ENCODE measurements at places on chromosomes 3 and 15. TPM values are rescaled to one million over a fixed set of nuclear protein-coding genes. Genes with fewer than 3 reads are reported as not detected.

DNA sequence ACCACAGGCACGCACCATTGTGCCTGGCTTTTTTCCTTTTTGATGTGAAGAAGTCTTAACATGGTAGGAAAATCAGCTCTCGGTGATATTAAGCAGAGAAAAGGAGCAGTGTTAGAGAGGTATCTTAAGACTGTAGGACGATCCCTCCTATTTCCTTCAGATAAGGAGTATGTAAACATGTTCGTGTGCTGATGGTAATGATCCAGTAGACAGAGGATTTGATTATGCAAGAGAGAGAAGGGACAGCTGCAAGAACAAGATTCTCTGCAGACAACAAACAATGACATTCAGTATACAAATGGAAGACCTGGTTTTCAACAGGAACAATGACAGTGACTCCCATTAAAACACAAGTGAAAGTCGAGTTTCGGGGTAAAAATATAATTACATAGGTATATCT is 95.1 kb upstream of the MELTF start:
- no peak for DNase-seq

GRCh38 chr3:38147421-38147820 is 9.0 kb downstream of the MYD88 start:
- DNase-seq: no peak

Gene FGF12
- total RNA-seq: not detected

Gene RPP25
- total RNA-seq: 0.95 TPM

GRCh38 chr15:80615361-80615736 is 79.8 kb upstream of the ABHD17C start:
- DNase-seq: no peak

DNA sequence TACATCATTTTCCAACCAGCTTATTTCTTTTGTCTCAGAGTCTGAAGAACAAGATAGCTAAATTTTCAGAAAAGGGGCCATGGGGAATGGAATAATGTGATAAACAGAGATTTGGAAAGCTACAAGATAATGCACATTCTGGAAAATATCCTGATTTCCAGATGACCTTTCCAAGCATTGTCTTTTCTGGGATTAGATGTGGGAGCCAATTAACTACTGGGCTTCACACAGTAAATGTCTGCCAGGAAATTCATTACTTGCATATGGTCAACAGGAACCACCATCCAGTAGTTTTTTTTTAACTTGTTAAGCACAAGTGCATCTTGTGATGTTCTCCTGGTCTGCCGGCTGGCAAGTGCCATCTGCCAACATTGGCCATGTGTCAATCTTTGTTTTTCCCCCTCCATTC is 131.1 kb upstream of the BFSP2 start:
- no peak for DNase-seq

DNA sequence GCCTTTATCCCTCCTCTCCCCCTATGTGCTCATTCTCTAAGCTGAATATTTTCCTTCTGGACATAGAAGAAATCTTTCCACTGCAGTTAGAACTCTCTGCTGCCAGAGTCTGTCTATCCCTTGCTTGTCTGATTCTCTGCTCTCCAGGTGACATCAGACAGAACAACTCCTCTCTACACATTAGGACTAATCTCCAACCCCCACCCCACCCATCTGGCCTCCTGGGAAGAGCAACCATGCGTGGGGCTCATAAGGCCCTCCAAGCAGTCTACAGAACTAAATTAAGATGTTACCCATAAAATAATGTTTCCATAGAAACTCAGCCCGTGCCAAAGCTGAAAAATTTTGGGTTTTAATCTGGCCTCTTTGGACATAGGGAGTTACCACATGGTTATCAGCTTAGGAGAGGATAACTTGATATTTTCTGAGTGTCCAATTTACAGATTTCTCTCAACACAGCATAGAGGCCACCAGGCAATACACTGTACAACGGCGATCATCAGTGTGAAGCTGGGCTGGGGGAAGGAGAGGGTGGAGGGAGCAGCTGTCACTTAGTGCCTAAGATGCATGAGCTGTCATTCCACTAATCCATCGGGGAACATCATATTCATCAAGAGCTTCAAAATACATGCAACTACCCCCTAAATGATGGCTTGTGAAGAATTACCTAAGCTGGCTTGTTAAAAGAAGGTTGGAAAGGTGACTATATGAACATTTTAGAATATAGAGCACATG is 199.4 kb downstream of the CLSTN2 start:
- DNase-seq: no peak

DNA sequence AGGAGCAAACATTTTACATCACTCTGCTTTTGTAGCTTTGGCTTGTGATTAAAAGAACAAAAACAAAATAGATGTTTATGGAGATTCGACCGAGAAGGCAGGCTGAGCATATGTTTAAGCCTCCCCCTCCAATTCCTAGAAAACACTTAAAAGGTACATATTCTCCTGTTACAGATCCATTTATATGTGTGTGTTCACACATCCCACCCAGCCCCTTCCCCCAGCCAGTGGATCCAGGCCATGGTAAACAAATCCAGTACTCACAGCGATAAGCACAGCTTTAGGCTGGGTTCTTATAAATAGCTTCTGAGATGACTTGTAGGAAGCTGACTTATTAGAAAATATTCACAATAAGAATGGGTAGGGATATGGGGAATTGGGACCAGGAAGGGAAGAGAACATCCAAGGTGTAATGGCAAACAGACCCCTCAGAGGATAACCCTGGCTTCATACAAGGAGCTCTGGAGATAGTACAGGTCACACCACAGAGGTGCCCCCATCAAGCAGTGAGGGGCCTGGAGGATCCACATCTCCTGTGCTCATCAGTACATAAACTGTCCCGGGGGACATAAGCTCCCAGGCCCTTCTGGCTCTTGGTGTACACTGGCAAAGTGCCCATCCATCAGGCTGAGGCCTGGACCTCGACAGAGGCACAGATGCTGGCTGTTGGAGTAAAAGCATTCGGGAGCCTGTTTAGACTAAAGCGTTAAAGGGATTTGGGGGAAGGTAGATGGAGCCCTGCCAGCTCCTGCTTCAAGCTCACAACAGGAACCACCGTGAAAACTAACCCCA is 70.0 kb upstream of the UBE2E1 start:
- DNase-seq: no peak

GRCh38 chr3:8536096-8537056 is 34.8 kb downstream of the LMCD1 start:
- no peak for DNase-seq

DNA sequence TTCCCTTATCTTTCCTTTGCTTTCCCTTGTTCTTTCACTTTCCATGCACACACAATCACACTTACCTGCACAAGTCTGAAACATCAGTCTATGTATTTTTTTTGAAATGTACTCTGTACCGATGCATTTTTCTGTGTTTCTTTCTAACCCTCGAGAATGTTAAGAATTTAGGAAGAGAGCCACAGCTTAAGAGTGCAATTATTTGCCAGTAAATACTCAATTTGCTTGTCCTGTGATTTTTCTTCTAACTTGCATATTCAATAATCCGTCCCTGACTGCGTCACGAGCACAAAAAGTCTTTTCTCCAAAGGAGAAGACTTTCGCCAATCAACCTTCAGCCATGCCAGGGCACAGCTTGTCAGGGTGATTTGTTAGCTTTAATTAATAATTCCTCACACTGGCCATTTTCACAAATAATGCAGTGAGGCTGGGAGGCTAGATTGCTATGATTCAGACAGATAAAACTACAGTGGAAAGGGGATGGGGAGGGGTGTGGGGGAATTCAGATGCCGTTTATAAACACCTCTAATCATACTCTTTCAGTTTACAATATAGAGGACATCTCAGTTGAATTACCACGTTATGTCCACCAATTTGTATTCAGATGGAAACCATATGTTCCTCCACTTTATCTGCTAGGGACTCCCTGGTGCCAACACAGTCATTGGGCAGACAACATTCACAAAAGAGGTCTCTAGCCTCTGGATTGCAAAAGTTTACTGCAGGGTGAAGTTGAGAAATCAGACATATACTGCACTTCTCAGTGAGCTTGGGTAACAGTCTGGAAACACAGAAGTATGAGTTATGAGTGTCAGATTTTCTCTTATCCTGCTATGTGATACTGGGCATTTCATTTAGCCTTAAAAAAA is 388.0 kb downstream of the ZBTB20 start:
- DNase-seq: no peak

DNA sequence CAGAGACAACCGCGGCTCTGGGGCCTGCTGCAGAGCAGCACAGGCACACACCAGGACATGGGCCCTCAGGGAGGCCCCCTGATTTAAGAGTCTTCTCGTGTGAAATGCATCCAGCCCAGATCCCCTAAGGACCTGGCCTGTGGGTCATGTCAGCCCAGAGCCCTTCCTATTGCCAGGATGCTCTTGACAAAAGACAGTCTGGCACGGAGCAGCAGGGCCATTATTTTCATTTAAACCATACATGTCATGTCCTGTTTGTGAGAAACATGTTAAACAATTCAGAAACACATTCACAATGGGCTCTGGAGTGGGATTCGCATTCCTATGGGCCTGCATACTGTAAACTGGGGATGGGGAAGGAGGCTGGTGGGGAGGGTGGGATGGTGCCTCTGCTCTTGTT is 367.4 kb upstream of the WNT5A start:
- DNase-seq: no peak

- DNase-seq: no peak
Measured at GRCh38 chr15:52733088-52733487, 53.9 kb upstream of the ATOSA start.

Gene GPR27
- total RNA-seq: not detected

Gene TMCO5A
- not detected for total RNA-seq

DNA sequence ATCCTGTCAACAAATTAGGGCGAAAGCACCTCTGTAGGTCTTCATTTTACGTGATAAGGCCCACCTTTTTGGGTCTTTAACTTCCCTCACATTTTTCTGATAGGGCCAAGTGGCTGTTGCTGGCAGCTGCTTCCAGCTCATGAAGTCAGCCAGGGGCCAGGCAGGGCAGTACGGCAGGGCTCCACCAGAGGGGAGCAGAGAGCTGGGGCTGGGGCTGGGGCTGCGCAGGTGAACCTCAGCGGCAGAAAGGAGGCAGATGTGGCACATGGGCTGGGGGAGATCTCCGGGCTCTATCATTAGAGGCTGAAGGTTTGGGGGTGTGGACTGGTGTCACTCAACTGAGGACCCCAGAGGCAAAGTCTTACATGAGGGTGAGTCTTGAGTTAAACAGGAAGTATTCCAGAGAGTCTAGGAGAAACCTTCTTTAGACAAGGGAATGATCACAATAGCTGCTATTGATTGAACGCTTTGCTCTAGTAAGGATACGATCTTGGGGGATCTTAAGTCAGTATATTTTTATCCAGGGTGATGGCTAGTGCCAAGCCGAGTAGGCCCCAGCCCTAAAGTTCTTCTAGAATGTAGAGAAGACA is 62.8 kb upstream of the MEX3B start:
- peak; percentile 75 for DNase-seq

GRCh38 chr15:91051248-91051647 is 28.9 kb upstream of the VPS33B start:
- DNase-seq: no peak

Gene UPK1B
- not detected for total RNA-seq

Gene SPPL2A
- total RNA-seq: 42.1 TPM

DNA sequence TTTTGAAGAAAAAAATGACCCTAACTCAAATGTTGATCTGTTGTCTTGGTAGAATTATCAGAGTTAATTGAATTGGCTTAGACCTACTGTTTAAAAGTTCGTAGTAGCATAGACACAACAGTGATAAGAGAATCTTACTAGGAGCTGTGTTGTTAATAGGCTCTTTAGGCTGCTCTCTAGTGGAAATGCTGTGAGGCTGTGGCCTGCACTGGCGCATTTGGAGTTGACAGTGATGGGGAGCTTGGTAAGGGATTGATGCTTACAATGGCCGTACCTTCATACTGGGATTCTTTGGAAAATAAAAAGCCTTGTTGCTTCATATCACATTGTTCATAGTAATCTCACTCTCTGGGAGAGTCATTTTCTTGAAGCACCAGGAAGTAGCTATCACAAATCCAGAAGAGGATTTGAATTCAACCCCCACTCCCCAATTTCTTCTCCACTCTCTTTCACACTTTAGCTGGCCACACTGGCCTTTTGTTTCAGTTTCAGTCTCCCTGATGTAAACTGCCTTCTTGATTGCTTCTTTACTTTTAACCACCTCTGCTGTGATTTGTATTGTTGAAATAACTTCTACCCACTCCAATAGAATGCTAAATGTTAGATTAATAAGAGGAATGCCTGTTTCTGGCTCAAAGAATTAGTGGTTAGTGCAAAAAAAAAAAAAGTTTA is 56.6 kb downstream of the CEP63 start:
- no peak for DNase-seq

Gene GPR171
- total RNA-seq: 73.9 TPM

- DNase-seq: no peak
Measured at GRCh38 chr3:53178246-53178645, 17.2 kb downstream of the PRKCD start.

DNA sequence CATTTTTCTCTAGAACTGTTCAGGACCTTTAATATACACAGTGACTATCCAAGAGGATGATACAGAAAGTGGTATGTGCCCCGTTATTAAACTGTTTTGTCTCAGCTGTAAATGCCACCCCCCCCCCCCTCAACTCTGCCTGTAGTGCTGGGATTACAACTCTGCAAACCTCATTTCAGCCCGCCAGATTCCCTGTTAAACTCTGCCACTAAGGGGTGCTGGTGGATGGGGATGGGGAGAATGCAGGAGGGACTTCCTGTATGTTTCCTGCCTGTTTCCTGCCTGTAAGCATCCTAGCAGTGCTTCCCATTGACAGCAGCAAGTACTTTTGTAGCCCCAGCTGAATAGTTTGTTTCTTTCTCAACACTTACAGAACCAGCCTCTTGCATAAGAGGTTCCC is 301.7 kb upstream of the RORA start:
- DNase-seq: no peak

DNA sequence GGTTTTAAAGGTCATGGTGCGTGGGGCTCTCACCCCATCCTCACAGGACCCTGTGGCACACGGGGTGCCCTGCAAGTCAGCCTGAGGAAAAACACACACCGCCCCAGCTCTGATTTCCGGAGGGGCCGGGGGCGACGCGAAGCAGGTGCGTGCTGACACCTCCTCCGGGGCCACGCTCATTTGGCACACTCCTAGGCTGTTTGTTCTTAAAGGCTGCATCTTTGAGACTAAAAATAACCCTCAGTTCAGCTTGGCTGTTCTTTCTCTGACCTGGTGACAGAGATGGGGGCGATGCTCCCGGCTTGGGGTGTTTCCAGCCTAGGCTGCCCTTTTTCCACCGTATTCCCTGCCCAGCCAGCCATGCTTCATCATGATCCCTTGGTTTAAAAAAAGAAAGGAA is 141.5 kb upstream of the TPM1 start:
- DNase-seq: no peak

DNA sequence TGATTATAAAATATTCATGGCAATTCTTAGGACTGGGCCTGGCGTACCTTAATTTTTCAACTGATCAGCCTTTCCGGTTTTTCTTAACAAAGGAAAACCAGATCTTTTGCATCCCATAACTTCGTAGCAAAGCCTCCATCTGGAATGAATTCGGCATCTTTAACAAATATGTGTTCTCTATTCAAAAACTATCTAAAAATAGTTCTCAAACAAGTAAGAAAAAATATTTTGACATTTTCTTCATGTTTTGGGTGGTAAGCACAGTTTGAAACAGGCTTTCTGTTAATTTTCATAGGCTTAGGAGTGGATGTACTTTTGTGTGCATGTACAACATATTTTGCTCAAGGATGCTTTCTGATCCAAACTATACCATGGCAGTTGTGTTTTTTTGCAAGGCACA is 55.1 kb downstream of the RBMS3 start:
- DNase-seq: no peak

All from naive thymus-derived CD4-positive, alpha-beta T cell (primary cell).